ENCODE measurements at places on chromosomes 5 and 9. TPM values are rescaled to one million over a fixed set of nuclear protein-coding genes. Genes with fewer than 3 reads are reported as not detected.

DNA sequence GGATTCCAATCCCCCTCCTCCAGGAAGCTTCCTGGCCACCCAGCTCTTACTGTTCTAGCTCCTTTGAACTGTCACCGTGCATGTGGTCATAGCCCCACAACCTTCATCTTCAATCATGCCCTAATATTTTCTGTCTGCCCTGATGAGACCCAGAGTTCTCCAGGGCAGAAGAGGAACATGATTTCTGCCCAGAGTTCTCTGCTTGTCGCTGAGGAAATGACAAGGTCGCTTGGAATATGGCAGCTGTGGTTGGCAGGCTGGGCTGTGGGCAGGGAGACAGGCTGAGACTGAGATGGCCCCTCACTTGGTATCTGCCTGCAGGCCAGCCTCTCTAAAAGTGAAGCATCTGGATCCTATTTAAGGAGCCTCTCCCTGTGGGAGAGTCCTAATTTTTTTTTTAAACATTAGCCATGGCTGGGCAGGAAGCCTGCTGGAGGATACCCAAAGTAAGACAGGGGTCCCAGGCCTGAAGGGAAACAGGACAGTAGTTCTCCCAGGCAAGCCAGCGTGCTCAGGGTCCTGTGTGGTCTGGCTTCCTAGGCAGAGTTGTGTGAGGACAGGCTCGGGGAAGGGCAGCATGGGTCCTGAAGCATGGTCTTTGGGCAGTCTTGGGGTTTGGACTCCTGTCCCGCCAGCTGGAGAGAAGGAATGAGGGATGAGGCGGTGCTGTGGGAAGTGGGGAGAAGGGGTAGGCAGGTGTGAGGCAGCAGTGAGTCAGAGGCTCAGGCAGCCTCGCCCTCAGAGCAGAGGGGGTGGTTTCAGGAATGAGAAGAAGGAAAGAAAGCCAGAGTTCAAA lies 242.1 kb downstream of the FSTL4 start:
- H3K27me3 ChIP-seq: no peaks in the 10 kb centered on the region
- H3K4me1 ChIP-seq: no peaks in the 10 kb centered on the region
- no peak overlapping the region for H3K4me3 ChIP-seq
- H3K36me3 ChIP-seq: no peaks in the 10 kb centered on the region

DNA sequence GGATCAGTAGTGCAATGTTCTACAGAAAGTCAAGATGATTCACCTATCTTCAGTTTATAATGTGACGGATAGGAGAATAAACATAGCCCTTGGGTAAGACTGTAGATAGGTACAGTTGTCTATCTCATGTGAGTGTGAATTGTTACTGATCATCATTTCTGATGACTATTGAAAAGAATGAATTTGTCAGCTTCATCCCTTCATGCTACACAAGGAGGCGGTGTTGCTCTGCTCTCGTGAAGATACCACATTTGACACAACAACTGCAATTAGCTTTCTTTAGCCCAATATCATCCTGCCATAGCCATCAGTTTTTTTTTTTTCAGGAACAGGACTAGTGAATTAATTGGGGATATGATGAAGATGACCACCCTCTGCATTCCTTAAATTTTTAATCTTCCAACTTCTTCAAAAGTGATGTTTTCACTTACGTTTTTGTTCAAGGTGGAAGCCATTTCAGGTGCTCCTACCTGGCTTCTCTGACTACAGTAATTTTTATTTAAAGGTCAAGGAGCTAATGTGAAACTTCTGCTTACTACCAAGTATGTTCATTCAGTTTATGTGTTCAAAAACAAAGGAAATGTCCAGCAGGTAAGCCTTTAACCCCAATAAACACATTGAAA lies 152.9 kb upstream of the MOCS2 start:
- H3K4me3 ChIP-seq: no peak overlapping the region
- H3K27me3 ChIP-seq: no peaks in the 10 kb centered on the region
- DNase-seq: no peak
- H3K36me3 ChIP-seq: no peaks in the 10 kb centered on the region
- no peaks in the 10 kb centered on the region for H3K4me1 ChIP-seq

INSYN2B gene
- polyA plus RNA-seq: not detected

GRCh38 chr5:101785090-101785489 lies 511.0 kb downstream of the SLCO4C1 start:
- H3K4me1 ChIP-seq: no peaks in the 10 kb centered on the region
- H3K27ac ChIP-seq: no peak overlapping the region
- no peak for DNase-seq
- H3K4me3 ChIP-seq: no peak overlapping the region

GRCh38 chr5:98328015-98328414 lies 445.4 kb upstream of the RGMB start:
- no peaks in the 10 kb centered on the region for H3K36me3 ChIP-seq
- H3K27ac ChIP-seq: no peak overlapping the region
- no peak overlapping the region for H3K4me3 ChIP-seq
- no peaks in the 10 kb centered on the region for H3K4me1 ChIP-seq

DNA sequence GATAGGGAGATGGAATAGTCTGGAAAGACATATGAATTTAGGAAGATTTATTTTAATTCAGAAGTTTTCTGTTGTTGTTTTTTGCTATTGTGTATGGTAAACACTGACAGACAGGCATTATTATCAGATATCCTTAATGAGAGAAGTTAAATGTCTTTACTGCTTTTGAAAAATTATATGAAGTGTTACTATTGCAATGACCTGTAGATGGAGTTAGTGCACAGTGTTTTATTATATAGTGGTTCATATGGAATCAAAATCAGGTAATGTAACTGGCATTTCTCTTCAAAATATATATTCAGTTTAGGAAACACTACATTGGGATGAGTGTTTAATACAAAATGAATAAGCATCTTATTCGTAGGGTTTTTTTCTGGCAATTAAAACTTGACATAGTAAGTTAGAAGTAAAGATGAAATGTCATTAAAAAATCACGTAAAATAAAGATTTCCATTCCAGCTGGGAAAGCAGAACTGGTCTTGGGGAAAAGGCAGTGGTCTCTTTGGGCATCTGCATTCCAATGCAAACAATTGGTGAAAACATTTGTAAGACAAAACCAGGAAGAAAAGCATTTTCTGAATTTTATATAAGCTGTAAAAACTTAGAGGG lies 3.9 kb downstream of the GABRA1 start:
- no peak for DNase-seq
- H3K27ac ChIP-seq: no peak overlapping the region
- H3K4me3 ChIP-seq: no peak overlapping the region
- no peaks in the 10 kb centered on the region for H3K4me1 ChIP-seq
- H3K36me3 ChIP-seq: no peaks in the 10 kb centered on the region

DNA sequence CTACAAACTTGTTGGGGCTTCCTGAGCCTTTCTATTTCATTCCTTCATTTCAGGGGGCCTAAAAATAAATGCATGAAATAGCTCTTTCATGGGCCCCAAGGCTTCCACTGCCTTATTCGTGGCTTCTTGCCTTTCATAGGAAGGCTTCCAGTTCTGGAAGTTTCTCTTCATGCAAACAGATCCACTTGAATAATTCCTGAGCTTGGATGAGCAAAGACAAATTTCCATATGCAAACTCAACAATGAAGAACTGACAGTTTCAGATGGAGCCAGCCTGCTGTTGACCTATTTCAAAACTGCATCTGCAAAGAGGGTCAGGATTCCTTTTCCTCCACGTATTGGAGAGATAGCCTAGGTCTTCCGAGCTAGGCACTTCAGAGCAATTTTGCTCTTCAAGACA lies 142.1 kb downstream of the MLLT3 start:
- H3K4me3 ChIP-seq: no peak overlapping the region
- H3K27ac ChIP-seq: no peak overlapping the region
- DNase-seq: no peak
- H3K36me3 ChIP-seq: no peaks in the 10 kb centered on the region
- H3K27me3 ChIP-seq: no peaks in the 10 kb centered on the region
- H3K4me1 ChIP-seq: no peaks in the 10 kb centered on the region

- H3K4me3 ChIP-seq: no peak overlapping the region
- DNase-seq: no peak
- H3K36me3 ChIP-seq: no peaks in the 10 kb centered on the region
- H3K27ac ChIP-seq: no peak overlapping the region
- peaks cover 64% of the 10 kb centered on the region for H3K4me1 ChIP-seq
These were observed 49.2 kb upstream of the FCN1 start for GRCh38 chr9:134966697-134967546.

GRCh38 chr9:124327491-124327890 lies 69.7 kb downstream of the NEK6 start:
- no peak for DNase-seq
- H3K4me3 ChIP-seq: no peak overlapping the region

- no peak for DNase-seq
- no peaks in the 10 kb centered on the region for H3K36me3 ChIP-seq
- no peak overlapping the region for H3K4me3 ChIP-seq
These were observed 102.6 kb downstream of the DAB2IP start for GRCh38 chr9:121753802-121754654.

GRCh38 chr9:117435630-117436261 lies 20.9 kb upstream of the ASTN2 start:
- no peaks in the 10 kb centered on the region for H3K36me3 ChIP-seq
- DNase-seq: no peak
- no peak overlapping the region for H3K27ac ChIP-seq
- no peaks in the 10 kb centered on the region for H3K27me3 ChIP-seq
- no peak overlapping the region for H3K4me3 ChIP-seq
- no peaks in the 10 kb centered on the region for H3K4me1 ChIP-seq

- H3K27me3 ChIP-seq: no peaks in the 10 kb centered on the region
- no peak for DNase-seq
- H3K4me3 ChIP-seq: no peak overlapping the region
- H3K27ac ChIP-seq: no peak overlapping the region
These were observed 28.4 kb downstream of the GLRX start for GRCh38 chr5:95794070-95794516.

TARS1 gene
- polyA plus RNA-seq: 47.8 TPM

FRMD3 gene
- polyA plus RNA-seq: 4.2 TPM

DNA sequence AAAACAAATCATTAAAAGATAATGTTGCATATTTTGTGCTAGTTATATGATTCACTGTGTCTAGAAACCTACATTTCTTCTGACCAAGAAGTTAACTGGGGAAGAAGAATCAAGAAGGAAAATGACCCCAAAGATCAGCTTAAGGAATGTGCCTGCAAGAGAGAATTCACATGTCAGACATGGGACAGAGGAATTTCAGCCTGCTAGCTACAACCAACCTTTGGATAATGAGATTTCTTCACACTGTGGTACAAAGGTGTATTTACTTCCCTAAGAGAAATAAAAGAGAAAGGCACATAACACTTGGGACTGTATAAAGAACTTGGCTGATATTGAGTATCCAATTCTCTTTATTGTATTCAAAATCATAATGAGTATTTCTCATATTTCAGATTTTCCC lies 39.6 kb upstream of the ELL2 start:
- no peaks in the 10 kb centered on the region for H3K27me3 ChIP-seq
- no peak overlapping the region for H3K4me3 ChIP-seq
- no peak overlapping the region for H3K27ac ChIP-seq
- H3K36me3 ChIP-seq: no peaks in the 10 kb centered on the region
- H3K4me1 ChIP-seq: no peaks in the 10 kb centered on the region
- DNase-seq: no peak

All from CD14-positive monocyte (primary cell).